Mesenteric fat pad (tissue), 1 donor: ENCODE measurements at places on chromosomes 5 and 9.
A peak's percentile ranks its signal among the peaks of the same experiment; 100 is the strongest.

DNA sequence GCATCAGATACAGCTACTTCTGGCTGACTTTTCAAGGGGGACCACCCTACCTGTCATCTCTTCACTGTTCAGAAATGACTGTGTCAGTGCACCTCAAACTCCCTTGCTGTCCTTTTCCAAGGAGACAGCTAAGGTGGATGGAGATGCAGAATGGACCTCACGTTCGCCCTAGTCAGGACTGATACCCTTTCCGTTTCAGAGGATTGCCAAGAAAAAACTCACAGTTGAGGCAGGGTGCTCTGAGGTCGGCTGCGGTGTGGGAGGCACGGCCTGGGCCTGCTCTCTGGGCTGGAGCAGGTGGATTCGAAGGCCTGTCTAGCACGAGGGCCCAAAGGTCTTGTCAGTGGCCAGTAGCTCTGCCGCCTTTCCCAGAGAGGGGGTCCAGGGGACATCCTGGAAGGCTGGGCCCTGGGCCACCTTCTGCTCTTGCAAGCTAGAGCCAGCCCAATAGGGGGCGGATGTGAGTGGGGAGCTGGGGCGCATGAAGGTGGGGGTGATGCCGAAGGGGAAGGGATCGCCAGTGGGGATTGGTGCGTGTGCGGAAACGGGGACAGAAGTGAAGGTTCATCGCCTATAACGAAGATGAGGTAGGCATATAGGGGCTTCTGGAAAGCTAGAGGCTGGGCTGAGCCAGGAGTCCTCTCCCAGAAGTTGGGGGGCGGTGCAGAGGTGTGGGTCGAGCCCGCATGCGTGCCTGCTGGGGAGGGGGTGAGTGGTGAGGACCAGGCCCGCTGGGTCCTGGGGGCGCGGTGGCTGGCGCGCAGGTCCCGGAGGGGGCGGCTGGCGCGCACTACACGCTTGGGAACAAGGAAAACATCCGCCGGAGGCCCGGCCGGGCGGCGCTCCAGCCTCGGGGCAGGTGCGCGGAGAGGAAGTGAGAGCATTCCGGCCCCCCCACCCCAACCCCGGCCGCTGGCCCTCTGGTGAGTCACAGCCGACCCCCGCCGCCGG, 2.5 kb upstream of the MSMP start:
- no peak for DNase-seq

GRCh38 chr9:112839331-112839730, 51.3 kb downstream of the SLC46A2 start:
- no peak for DNase-seq

DNA sequence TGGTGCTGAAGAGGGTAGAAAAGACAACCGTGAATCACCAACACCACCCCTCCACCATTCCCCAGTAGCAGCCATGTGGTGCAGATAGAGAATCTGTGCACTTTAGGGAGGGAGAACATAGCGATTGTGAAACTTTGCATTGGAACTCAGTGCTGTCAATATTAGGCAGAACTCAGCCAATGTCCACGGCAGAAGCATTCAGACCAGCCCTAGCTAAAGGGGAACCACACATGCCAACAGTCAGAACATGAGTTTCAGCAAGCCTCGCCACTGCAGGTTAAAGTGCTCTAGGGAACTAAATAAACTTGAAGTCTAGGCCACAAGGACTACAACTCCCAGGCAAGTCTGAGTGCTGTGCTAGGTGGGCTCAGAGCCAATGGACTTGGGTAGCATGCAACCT, 38.5 kb upstream of the DEPDC1B start:
- no peak for DNase-seq

GRCh38 chr5:88203981-88204750, 64.5 kb downstream of the TMEM161B start:
- DNase-seq: no peak

- DNase-seq: peak; percentile 90
These were observed 1.9 kb downstream of the VLDLR start for GRCh38 chr9:2623288-2624050.

- no peak for DNase-seq
These were observed 302.7 kb downstream of the MAN2A1 start for GRCh38 chr5:109992264-109992915.
